NCI-H226 (cell line): ENCODE measurements at places on chromosomes 5 and 9.

GRCh38 chr5:128551476-128551875 is 13.4 kb upstream of the FBN2 start:
- no peak for DNase-seq

DNA sequence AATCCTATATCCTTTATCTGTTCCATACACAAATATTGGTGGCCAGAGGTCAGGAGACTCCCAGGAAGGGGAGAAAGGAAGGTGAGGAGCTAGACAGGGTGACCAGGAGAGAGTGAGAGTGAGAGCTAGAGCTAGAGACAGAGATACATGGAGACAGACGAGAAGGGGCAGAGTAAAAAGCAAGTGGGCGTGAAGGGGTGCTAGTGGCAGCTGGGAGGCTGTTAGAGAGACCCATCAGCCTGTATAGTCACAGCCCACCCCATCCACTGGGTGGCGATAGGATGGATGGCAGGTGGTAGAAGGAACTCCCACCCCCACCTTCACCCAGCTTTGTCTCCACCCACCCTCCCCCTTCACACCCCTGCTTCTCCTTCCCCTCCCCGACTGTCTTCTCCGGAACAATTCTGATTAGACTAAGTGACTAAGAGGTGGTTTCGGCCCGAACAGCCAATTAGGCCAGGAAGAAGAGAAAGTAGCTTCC is 32.8 kb downstream of the PCDH1 start:
- no peak for DNase-seq

DNA sequence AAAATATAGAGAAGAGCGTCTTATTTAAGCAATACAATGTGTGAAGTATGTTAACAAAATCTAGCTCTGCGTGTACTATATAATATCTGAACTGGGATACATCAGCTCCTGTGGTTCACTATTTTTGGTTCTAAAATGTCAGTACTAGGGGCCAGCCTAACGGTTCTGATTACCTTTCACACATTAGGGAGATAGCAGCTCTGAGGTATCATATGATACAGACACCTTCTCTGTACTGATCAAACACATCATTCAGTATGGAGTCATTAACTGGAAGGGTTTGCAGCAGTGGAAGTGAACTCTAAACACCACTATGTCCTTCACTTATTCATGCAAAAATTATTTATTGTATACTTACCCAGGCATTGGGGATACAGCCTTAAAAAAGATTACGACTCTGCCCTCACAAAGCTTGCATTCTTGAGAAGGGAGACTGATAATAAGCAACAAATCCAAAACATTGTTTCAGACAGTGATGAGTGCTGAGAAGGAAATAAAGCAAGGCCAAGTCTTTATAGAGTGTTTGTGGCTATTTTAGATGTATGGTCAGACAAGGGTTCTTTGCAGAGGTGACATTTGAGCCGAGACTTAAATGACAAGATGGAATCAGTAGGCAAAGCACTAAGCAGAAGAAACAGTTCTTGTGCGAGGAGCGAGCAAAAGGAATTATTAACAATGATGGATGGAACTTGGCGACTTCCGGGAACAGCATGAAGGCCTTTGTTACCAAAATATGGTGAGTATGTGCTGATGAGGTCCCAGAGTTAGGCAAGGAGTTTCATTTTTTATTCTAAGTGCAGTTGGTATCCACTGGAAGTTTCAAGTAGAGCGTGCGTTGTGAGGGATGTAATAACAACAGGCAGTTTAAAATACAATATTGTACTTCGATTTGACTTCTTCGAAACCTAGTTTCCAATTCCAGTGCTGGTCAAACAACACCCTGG is 1.8 kb upstream of the LNPEP start:
- no peak for DNase-seq

GRCh38 chr5:59516161-59516560 is 377.4 kb downstream of the PDE4D start:
- DNase-seq: no peak

DNA sequence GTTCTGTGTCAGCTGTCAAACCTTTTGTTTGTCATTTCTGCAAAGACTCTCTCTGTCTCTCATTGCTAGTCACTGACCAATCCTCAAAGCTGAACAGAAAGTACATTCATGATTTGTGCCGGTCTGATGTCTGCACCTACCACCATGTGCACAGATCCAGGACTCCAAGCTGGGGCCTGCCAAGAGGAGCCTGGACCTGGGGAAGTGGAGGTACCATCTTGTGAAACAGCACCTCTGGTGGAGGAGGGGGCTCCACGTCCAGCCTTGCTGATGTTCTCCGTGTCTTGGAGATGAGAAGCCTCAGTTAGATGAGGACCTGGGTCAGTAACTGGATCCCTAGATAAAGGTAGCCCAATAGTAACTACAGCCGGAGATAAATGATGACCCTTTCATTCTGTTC is 98.9 kb downstream of the TENT4A start:
- no peak for DNase-seq

GRCh38 chr9:5278486-5278885 is 26.0 kb downstream of the RLN2 start:
- DNase-seq: no peak

- DNase-seq: no peak
Measured at GRCh38 chr5:161190086-161190485, 338.1 kb upstream of the ATP10B start.

GRCh38 chr5:124103671-124104070 is 591.7 kb downstream of the CSNK1G3 start:
- DNase-seq: no peak

DNA sequence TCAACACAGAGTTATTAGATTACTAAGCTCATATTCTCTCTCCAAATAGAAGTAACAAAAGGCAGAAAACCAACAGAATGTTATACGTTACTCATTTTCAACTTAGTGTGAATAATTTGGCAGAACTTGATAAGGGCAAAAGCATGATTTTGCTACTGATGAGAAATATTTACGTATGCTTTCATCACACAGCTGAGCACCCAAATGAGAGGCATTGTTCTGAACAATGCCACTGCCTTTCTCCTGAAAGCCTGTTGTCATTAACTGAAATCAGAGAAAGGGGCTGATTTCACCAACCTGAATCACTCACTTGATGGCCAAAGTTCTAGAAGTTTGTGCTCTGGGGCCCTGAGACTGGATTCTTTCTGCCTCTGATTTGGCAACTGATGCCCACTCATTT is 367.5 kb upstream of the PTGER4 start:
- DNase-seq: no peak

DNA sequence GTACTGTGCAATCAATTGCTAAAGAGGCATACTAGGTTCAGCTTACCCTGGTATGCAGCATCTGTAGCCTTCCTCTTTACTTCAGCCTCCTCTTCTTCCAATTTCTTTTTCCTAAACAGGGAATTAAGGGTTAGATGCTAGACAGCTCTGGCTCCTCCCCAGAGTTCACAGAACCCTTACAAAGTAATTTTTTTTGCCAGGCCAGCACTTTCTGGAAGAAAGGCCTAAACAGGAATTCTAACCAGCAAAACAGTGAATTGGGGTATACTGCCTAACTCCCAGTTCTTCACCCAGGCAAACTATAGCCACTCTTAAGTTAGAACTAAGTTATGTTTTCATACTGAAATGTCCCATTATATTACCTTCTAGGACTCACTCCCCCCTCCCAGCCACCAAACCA is 8.1 kb downstream of the BRD8 start:
- DNase-seq: no peak

DNA sequence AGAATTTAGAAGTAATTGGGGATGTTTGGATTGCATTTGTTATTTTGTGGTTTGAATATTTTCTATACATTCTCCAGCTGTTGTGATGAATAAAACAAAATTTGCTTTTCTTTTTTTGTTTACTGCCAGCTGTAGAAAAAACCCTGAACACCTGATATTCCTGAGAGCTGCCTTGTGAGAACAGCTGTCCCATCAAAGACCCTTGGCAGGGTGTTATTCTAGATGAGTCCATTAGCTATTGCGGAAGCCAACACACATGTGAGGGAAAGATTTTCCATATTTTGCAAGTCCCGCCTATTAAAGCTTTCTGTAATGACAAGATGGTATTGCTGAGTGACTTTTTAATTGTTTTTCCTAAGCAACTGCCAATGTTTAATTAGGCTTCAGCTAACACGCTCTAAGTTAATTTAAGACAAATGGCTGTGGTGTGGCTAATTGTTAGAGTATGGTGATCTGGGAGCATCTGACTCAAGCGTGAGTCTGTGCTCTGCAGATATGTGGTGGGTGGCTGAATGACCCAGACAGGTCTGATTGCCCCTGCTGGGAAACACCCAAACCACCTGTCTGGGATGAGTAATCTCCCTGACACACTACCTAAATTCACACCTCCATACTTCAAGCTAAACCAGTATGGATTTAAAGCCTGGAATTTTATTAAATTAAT is 86.5 kb upstream of the PRLR start:
- DNase-seq: no peak

GRCh38 chr5:3417376-3417943 is 178.2 kb upstream of the IRX1 start:
- DNase-seq: no peak

- peak; percentile 65 for DNase-seq
Measured at GRCh38 chr5:76622973-76623596, at the start of gene F2RL2. Gene F2RL2, minus strand, starts transcription at chr5:76623403. Its CDS starts 173 bp downstream, at chr5:76623230.

DNA sequence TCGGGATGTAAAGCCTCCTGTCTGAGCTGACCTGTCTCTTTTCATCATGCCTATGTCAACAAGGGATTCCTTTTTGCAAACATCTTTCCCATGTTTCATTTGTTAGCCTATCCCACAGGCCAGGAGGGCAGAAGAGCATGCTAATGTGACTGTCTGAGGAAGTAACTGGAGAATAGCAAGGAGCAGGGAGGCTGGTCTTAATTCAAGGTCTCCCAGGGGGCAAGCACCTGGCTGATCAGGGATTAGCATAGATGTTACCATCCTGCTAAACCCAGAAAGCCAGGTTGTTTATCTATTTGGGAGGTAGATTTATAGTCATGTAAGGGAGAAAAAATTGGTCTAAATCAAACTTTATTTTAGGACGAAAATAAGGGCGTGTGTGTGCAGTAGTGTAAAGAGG is 36.7 kb upstream of the MAP1B start:
- DNase-seq: no peak

- no peak for DNase-seq
Measured at GRCh38 chr9:17017931-17018491, 116.8 kb upstream of the CNTLN start.

GRCh38 chr5:157610990-157611389 is 35.4 kb upstream of the ADAM19 start:
- DNase-seq: no peak

- no peak for DNase-seq
Measured at GRCh38 chr9:8684978-8685708, 885.6 kb upstream of the DMAC1 start.

DNA sequence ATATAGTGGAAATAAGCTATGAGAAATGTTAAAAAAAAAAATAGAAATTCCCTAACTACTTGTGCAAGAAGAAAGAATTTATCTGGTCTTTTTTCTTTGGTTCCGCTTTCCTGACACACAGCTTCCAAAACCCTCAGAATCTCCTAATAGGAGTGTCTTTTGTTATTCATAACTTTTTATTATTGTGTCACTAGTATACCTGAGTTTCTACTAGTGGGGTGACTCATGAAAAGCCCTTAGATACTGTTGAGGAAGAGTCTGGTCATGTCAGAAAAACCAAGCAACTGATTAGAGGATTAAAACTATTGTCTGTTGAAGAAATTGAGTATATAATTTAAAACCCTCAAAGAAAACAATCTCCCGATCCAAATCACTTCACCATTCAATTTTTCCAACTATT is 152.8 kb upstream of the IFNE start:
- no peak for DNase-seq

DNA sequence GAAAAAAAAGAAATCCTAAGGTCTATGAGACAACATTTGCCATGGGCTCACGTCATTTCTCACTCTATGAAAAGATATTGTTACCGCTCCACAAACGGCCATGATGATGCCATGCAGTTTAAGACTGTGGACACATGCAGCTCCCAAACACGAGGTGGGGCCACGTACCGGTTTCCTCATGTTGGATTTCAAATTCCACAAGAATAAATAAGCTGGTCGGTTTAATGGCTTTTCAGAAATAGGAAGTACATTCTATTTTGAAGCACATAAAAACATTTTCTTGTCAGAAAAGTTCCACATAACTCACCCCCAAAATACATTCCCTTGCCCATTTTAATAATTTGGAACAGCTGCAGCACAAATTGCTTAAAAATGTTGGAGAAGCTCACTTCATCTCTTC is 130.6 kb downstream of the MYO10 start:
- DNase-seq: no peak

DNA sequence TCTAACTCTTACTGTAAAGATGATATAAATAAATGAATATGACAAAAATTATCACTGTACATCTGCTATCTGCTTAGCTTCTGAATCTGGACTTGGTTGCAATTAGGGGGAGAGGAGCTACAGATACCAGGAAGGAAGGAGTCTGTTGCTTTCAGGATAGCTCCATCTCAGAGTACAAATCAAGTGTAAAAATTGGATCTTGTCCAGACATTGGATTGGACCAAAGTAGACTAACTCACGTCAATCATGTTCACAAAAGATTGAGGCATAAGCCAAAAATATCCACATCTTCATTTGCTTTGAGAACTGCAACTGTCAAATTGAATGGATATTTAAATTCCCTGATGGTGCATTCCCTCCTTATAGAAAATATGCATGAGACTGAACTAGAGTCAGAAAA is 8.8 kb upstream of the OR1Q1 start:
- DNase-seq: no peak

DNA sequence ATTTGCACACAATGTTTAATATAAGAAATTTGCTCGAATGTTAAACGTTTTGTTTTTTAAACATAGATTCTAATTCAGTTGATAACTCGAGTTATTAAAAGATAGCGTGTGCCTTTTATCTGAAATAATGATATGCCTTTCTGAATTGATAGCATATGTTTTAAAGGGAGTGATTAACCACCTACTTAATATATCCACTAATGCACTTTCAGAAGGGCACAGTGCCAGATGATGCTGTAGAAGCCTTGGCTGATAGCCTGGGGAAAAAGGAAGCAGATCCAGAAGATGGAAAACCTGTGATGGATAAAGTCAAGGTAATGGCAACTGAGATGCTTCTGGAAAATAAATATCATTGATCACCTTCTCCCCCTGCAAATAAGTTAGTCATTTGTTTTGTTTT is 53.9 kb downstream of the ERAP1 start:
- DNase-seq: no peak

DNA sequence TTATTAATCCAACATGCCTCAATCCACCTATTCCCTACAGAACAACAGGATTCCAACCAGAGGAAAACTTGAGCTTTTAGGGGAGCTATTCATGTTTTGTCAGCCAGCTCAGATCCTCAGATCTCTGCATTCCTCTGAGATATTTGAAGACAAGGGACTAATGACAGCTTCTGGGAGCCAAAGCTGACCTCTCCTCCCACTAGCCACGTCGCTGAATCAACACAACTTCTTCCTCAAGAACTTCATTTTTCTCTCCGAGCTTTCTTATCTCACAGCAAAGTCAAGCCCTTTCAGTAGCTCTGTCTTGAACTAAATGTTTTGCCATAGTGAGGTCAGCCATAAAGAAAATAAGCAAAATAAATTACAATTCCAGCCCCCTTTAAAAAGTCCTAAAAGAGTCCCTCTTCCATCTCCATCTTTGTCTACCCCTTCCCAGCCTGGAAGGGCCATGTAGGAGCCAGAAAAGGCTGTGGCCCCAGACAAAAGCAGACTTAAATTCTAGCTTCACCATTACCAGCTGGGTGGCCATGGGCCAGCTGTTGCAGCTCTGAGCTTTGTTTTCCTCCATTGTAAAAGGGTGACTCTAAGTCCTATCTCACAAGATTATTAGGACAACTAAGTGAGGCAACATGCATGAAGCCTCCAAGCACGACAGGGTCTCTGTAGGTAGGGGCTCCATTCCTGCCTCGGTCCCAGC is 65.0 kb downstream of the HSD17B3 start:
- DNase-seq: no peak

- DNase-seq: no peak
Measured at GRCh38 chr9:92380603-92381002, 23.8 kb downstream of the OGN start.
